Activated T-helper 9 cell treated with anti-CD3 and anti-CD28 coated beads, Interleukin-2, amount 50 U/mL, for 16 hours (primary cell): ENCODE measurements at places on chromosomes 1 and 21.

- no peak for DNase-seq
Observed at GRCh38 chr21:45695086-45695485, 51.6 kb downstream of the PCBP3 start.

GRCh38 chr1:174982971-174983689 lies 16.6 kb upstream of the CACYBP start:
- DNase-seq: no peak

DNA sequence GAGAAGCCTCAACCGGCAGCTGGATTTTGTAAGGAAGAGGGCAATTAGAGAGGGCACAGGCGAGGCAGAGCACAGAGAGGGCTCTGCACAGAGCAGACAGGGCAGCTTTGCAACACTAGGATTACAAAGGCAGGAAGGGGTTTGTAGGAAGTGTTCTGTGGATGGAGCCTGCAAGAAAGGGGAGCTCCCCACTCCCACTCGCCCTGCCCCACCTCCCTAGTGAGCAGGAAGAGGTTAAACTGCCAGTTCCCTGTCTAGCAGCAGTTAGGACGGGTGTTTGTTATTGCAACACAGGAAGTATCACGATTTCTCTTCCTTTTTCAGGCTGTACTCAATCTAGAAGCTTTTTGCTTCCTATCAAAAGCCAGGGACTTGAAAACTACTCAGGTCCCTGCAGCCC lies 63.3 kb upstream of the LRRC8D start:
- DNase-seq: no peak

- no peak for DNase-seq
Observed at GRCh38 chr1:226047495-226047894, 15.0 kb upstream of the H3-3A start.

DNA sequence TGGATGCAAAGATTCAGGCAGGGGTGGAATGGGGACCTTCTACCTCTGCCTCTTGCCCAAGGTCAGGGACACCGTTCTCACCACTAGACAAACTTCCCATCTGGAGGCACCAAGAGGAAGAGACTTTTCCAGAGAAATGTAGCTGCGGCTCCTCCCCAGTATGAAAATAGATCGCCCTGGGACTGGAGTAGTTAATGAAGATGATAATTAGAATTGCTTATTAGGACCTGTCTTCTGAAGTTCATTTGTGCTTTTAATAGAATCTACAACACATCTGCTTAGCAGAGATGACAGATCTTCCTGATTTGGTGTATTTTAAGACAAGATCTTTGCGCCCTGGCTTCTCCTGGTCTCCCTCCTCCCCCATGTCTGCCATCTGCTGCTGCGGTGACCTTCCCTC lies 266.6 kb downstream of the KAZN start:
- DNase-seq: no peak

GRCh38 chr1:42684139-42684538 lies 1.9 kb downstream of the YBX1 start:
- DNase-seq: no peak
